ENCODE measurements at places on chromosomes 7 and 10. TPM values are rescaled to one million over a fixed set of nuclear protein-coding genes. Genes with fewer than 3 reads are reported as not detected.

Gene OR2A1
- not detected for total RNA-seq

Gene CLDN4
- under 0.01 TPM for total RNA-seq

Gene ICA1
- total RNA-seq, result 45.6 TPM

Gene GPR141
- total RNA-seq, result not detected

Gene CYP3A7
- total RNA-seq, result 0.07 TPM

Gene TMEM196
- not detected for total RNA-seq

All from thoracic aorta endothelial cell (primary cell).